ENCODE measurements at places on chromosomes 1 and 21.

GRCh38 chr1:180173451-180173850, 18.8 kb downstream of the QSOX1 start:
- no peak for DNase-seq

DNA sequence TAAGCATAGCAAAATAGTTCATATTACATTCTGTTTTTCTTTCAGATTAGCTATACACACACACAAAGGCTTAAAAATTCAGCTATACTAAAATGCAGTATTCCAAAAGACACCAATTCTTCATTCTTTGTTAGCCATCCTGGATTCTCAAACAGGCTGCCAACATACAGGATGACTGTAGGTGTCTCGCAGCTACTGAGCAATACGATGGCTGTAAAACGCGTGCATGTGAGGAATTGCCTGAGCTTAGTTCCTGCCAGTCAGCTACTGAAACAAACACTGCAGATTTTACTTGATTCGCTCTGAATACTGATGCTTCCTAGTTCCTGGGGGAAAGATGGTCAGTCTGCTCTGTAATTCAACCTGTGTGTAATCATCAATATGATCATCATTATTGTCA, 24.7 kb upstream of the HMGN1 start:
- DNase-seq: no peak

DNA sequence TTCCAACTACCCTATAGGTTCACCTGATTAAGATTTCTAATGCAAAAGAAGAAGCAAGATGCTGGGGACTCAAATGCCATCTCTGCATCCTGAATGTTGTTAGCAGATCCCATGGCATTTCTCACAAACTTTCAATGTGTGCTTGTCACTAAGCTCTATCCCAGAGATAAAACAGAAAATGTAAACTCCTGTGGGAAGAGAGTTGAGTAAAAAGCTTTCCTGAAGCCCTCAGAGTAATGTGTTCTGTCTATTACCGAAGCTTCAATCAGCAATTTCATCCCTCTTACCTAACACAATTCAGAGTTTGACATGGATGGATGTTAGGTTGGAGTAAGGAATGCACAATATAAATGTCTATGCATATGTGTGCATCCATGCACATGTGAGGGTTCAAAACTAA, 829.9 kb upstream of the PRMT6 start:
- no peak for DNase-seq

- DNase-seq: no peak
Observed at GRCh38 chr1:50481142-50481736, 58.0 kb upstream of the DMRTA2 start.

- no peak for DNase-seq
Observed at GRCh38 chr1:6996371-6996770, 211.1 kb downstream of the CAMTA1 start.

GRCh38 chr1:29655945-29656850, 419.9 kb downstream of the PTPRU start:
- no peak for DNase-seq

DNA sequence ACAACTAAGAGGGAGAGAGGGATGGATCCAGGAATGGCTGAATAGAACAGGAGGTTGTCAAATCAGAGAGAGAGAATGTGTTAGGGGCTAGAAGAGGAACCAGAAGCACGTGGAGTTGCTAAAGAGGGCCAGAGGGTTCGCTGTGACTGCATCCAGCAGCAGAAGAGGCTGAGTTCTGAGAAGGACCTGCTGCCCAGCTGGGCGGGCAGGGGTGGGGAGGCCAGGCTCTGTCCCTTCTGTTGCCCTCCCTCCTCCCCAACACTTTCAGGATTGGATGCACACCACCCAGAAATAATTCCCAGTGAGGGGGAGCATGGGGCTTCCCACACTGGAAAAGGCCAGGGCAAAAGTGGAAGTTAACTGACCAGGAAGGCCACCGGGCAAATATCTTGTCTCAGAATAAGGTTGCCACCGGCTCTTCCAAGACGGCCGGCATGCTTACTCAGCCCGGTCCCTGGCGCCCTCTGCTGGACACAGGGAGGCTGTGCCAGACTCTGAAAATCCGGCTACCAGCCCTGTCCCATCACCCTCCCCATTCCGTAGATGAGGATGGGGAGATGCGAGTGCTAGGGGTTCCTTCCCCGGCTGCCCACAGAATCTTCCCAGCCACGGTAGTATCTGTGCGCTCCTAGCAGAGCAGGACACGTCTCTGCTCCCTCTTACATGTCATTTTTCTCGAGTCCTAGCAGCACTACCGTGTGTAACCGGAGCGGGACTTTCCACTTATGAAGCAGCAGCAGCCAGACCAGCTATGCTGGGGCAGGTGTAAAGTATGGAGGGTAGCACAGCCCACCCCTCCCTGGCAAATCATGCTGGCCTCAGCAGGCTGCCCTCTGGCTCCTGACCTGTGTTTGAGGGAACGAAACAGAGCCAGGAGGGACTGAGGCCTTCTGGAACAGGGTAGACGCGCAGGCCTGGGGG, 46.8 kb upstream of the A3GALT2 start:
- peak; percentile 85 for DNase-seq

GRCh38 chr1:193634876-193635275, 448.5 kb upstream of the B3GALT2 start:
- DNase-seq: no peak

GRCh38 chr21:15744926-15745325, 15.1 kb downstream of the USP25 start:
- no peak for DNase-seq

DNA sequence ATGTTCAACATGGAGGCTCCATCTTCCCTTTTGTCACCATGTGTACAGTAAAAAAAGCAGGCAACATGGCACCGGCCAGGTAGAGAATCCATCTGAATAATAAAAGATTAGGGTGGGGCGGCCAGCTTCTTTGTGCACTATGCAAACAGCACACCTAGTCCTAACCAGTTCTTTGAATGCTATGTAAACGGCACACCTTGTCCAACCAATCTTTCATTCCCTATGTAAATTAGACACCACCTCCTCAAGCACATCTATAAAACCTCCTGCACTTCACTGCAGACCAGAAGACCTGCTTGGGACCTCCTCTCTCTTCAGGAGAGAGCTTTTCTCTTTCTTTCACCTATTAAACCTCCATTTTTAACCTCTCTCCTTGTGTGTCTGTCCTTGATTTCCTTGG, 28.2 kb downstream of the TFB2M start:
- no peak for DNase-seq

DNA sequence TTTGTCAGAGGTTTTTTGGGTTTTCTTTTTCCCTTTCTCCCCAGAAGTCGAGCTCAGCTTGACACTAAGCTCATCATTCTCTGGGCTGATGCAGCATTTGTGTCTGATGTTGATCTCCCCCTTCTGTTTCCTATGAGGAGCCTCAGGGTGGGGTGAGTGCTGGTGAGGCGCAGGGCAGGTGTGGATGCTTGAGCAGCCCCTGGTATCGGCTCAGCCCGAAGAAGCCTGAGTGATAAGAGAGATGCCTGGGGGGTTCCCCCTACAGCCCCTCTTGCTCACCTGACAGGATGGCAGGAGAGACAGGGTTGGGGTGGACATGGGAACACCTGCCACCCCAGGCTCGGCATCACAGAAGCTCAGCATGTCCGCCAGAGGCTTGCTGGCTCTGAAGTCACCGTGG, 239.0 kb downstream of the RHOU start:
- DNase-seq: no peak

- DNase-seq: no peak
Observed at GRCh38 chr1:226222686-226223085, 778 bp upstream of the MIXL1 start.

- DNase-seq: no peak
Observed at GRCh38 chr1:167950569-167950968, 13.7 kb upstream of the MPC2 start.

- DNase-seq: no peak
Observed at GRCh38 chr1:182620924-182621585, 16.9 kb upstream of the RGS16 start.

DNA sequence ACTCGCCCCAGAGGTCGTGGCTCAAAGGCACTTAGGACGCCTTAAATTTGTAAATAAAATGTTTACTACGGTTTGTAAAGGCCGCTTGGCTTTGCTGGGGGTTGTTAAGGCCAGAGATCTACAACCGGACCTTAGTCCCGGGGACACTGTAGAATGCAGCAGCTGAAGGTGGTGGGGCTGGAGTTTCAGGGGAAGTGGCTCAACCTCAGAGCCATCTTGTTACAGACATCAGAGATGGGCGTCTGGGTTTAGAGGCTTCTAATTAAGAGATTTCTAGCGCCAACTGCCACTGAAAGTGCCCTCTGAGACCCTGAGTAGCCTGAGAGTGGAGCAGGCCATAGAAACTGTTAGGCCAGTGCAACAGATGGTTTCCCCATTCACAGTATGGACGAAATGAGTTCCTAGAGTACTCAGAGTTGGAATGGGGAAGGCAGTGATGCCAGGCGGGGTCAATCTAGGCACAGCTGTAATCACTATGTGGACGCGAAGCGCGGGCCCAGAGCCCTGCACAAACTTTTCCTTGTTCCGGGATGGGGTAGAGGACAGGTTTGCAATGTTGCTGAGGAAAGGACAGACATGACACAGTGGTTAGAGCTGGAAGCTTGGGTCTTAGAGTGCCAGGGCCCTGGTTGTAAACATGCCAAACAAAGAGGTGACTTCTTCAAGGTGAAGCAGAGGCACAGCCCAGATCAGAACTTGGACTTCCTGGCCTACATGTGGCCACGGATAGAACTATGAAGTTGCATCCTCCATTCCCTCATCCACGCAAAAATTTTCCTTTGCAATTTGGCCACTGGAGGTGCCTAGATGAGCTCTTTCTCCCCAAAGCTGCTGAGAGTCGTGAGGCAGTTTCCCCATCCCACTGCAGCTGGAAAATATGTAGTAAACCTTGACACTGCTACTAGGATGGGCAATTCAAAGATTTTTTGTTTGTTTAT, 6.0 kb downstream of the HLX start:
- DNase-seq: no peak

- no peak for DNase-seq
Observed at GRCh38 chr1:245079021-245079609, 75.7 kb upstream of the KIF26B start.

DNA sequence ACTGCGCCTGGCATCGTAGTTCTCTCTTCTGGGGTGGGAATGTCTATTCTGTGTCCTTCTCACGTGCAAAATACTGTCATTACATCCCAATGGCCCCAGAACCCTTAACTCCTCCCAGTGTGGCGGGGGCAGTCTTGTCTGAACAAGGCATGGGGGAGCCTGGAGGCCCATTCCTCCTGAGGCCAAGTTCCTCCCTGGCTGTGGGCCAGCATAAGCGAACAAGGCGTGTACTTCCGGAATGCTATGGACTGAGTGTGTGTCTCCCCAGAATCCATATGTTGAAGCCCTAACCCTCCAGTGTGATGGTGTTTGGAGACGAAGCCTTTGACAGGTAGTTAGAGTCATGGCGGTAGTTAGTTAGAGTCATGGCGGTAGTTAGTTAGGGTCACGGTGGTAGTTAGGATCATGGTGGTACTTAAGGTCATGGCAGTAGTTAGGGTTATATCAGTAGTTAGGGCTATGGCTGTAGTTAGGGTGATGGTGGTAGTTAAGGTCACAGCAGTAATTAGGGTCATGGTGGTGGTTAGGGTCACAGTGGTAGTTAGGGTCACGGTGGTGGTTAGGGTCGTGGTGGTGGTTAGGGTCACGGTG, 71.0 kb downstream of the PRKCZ start:
- DNase-seq: no peak

GRCh38 chr1:228147768-228148167, 2.0 kb upstream of the GJC2 start:
- DNase-seq: no peak

- DNase-seq: no peak
Observed at GRCh38 chr1:66168467-66168887, 365.5 kb upstream of the SGIP1 start.

DNA sequence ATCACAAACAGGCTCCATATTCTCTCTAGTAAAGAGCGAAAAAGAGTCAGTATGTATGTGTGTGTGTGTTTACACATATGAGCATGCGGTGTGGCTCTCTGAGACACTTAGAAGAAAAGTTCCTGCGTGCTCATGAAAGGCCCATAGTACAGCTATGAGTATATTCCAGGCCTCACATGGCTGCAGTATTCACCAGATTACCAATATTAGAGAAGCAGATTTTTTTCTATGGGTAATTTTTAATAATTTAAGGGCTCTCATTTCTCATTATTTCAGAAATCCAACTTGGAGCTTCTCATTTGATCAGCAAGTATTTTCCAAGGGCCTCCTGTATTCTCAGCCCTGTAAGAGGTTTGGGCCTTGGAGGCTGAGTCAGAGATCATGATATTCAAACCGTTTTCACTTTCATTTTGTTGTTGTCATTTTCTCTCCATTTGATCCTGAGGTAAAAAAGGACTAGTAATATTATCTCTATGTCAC, 232.9 kb upstream of the SGIP1 start:
- peak; percentile 6 for DNase-seq

GRCh38 chr1:1959840-1960479, 40.9 kb upstream of the TMEM52 start:
- no peak for DNase-seq

DNA sequence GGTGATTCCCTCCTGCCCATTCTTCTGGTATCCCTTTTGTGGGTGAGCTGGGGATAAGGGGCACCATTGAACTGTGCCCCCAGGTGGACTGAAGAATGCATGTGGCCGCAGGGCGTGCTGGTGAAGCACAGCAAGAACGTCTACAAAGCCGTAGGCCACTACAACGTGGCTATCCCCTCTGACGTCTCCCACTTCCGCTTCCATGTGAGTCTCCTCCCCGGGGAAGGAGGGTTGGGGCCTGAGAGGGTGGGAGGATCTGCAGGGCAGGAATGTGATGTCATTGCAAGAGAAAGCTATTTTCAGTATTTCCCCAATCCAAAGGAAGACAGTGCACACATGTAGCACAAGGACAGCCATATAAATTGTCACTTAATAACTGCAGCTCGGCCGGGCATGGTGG, 7.5 kb upstream of the KPNA6 start:
- no peak for DNase-seq

GRCh38 chr1:64663668-64664067, 81.2 kb upstream of the RAVER2 start:
- DNase-seq: no peak

DNA sequence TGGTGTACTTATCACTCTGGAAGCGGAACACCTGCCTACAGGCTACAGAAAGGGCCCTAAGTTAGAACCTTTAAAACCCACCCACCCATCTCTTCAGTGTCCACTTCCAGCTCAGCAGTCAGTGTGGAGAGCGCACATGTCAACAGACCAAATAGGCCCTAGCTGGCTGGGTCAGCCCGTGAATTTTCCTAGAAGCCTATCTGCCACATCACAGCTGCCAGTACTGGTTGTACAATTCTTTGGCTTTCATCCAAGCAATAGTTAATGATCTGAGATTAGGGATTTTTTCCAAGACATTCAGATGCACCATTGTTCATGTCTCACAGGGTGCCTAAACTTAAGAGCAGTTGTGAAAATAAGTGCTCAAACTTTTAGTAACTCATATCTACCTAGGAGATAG, 197.1 kb downstream of the KCNK2 start:
- DNase-seq: no peak

GRCh38 chr1:6360117-6360496, 33.5 kb downstream of the ACOT7 start:
- DNase-seq: no peak
